ENCODE measurements at places on chromosomes 16 and 17.

- DNase-seq = no peak
Observed at GRCh38 chr17:82841921-82842596, 2.2 kb upstream of the ZNF750 start.

DNA sequence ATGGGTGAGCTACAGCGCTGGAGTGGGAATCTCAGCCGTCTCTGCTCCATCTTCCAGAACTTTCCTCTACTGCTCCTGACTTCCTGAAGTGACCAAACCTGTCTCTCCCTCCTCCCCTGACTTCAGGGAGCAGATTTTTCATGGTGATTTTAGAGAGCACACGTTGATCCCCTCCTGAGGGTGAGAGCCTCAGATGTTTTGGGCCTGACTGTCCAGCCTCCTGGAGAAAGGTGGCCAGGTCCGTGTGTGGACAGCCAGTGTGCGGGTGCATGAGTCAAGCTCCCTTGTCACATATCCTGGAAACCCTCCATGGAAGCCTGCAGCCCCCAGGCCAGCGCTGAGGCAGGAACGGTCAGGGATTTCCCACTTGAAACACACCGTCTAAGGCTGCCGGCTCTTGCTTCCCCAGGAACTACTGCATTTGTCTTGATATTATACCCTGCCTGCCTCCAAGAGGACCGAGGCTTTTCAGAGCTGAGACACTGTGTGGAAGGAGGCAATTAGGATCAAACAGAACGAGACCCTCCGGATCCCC lies 143.1 kb downstream of the CMIP start:
- no peak for DNase-seq

DNA sequence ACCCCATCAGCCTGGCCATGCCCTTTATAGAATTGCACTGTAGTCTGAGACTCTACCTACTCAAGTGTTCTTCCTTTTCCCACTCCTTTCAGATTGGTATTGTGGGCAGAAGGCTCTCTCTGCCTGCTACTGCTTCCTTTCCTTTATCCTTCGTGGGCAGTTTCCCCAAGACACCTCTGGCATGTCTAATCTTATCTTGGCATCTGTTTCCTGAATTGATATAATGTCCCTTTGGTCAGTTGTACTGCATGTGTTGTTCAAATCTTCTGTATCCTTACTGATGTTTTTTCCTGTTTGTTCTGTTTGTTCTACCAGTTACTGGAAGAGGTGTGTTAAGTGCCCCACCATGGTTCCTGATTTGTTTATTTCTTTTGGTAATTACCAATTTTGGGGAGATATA lies 29.5 kb upstream of the MSI2 start:
- DNase-seq = no peak

DNA sequence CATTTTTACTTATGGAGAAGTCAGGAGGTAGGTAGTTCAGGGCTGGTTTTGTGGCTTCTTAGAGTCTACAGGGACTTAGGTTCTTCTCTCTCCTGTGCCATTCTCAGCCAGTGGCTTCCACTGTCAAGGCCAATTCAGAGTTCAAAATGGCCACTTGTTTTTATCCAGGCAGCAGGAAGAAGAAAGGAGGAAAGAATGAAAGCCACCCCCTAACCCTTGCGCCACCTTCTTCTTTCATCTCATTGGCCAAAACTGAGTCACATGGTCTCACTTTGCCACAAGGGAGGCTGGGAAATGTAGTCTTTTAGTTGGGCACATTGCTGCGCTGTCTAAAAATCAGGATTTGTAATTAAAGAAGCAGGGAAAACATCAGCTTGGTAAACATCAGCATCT lies 60.8 kb upstream of the MED9 start:
- no peak for DNase-seq

- DNase-seq = no peak
Observed at GRCh38 chr16:12754824-12755543, 48.7 kb downstream of the CPPED1 start.

GRCh38 chr17:77646046-77646430 lies 312.5 kb upstream of the TNRC6C start:
- DNase-seq = no peak

DNA sequence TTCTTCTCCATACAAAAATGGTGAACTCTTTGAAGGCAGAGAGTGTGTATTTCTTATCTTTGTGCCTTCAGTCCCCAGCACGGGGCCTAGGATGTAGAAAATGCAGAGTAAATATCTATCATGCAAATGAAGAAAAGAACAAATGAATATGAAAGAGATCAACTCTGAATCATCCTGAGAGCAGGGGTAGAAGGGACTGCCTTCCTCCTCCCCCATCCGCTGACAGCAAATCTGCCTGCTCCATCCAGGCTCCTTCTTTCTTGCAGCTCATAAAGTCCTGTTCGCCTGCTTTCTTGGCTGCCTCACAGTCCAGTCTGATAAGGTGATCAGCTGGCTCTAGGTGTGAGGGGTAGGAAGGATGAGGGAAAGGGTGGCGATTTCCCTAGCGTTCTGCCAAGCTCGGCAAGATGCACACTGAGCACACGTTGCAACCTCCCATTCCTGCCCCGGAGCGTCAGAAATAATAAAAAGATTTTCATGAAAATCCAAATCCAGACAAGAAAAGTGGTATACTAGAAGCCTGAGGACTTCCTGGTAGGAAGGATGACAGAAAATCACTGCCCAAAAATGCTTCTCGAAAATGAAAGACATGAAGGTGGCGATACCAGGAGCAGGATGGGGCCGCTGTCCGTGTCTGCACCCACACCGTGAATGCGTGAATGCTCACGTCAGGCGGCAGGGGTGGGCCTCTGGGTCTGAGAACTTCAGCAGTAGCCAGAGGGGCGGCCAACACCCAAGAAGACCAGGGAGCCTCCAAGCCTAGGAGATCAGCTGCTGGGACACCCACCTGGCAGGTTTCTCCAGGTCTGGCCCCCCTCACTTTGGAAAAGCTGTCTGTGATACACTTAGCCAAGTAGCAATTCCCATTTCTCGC lies 67.1 kb downstream of the VPS53 start:
- no peak for DNase-seq

GRCh38 chr16:11131706-11132105 lies 124.3 kb downstream of the SOCS1 start:
- DNase-seq = no peak

DNA sequence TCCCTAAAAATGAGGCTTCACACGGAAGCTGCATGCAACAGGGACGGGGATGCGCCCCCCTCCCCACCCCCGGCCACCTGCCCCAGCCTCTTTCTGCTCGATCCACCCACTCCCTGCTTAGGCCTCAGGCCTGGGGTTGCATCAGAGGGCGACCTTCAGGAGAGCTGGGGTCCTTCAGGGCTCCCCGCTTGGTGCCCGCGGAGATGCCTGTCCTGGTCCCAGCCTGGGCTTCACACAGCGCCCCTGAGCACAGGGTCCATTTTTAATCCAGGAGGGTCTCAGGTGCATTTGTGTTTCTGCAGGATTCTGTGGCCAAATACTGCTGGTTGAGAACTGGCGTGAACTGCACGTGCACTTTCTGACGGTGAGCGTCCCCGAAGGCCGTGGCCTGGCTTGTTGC lies 7.4 kb upstream of the APRT start:
- no peak for DNase-seq

GRCh38 chr16:3992297-3993051 lies 112.0 kb upstream of the CREBBP start:
- no peak for DNase-seq

- no peak for DNase-seq
Observed at GRCh38 chr17:47733674-47734410, 806 bp downstream of the TBX21 start.

GRCh38 chr17:82385559-82386254 lies 14.1 kb downstream of the UTS2R start:
- no peak for DNase-seq

DNA sequence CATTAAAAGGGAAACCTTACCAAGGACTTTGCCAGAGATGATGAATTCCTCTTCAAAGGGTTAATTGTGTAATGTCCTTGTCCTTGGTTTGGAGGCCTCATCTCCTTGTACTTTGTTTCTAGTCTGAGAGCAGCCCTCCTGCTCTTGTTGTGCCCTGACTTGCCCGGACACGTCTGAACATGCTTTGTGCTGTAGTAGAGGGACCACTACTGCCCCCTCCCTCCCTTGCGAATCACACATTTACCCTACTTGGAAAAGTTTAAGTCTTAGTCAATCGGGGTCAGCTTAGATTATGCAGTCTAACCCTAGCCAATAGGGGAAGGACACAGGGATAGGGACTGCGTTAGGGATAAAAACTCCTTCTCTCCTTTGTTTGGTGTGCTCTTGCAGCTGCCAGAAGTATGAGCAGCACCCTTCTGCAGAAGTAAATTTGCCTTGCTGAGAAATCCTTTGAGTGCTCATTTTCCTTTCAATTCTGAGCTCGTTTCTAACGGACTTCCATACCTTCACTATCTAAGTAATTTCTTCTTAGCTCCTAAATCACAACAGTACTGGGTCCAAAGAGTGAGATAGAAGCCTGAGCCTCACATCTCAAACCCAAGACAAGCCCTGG lies 26.4 kb upstream of the CLEC3A start:
- no peak for DNase-seq

- no peak for DNase-seq
Observed at GRCh38 chr17:77634710-77635109, 323.8 kb upstream of the TNRC6C start.

- no peak for DNase-seq
Observed at GRCh38 chr16:22217890-22218730, 12.0 kb downstream of the EEF2K start.

DNA sequence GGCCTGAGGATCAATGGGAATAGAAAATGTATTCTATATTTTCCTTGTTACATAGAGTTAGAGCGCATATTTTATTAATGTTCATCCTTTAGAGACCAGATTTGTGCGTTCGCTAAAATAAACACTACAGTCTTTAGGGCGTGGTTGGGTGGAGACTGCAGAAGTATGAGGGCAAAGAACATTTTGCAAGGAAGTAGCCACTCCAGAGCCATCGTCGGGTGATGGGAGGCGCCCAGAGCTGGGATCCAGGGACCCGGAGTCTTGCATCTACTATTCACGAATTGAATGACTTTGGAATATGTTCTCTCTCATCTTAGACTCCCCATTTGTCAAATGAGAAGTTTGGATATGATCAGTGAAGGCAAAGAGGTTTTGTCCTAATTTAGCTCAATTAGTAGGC lies 154.2 kb upstream of the IRX6 start:
- DNase-seq = no peak

GRCh38 chr16:19472482-19472881 lies 49.4 kb downstream of the GDE1 start:
- DNase-seq = no peak

- peak; percentile 62 for DNase-seq
Observed at GRCh38 chr17:4498461-4499397, at the start of gene SPNS2. Gene SPNS2 (plus strand): TSS chr17:4498881. CDS start chr17:4499048, 167 bp downstream.

DNA sequence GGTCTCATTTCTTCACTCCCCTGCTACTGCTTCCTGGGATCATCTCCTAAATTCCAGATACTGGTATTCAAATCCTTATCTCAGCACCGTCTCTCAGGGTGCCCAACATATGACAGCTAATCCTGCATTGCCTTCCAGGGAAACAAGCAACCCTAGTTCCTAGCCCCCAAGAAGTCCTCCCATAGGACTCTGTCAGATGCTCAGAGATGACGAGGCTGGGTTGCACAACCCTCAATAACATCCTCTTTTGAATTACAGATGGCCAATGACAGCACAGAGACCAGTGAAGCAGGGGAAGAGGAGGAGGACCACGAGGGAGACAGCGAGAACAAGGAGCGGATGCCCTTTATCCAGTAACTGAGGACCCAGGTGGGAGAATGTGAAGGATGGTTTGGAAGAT lies 45.0 kb upstream of the CLEC3A start:
- no peak for DNase-seq

- DNase-seq = no peak
Observed at GRCh38 chr16:3689731-3690130, 27.6 kb downstream of the TRAP1 start.

GRCh38 chr16:67163164-67163998 lies 1.2 kb upstream of the HSF4 start:
- DNase-seq = no peak

GRCh38 chr17:17491546-17491988 lies 4.6 kb downstream of the RASD1 start:
- no peak for DNase-seq

DNA sequence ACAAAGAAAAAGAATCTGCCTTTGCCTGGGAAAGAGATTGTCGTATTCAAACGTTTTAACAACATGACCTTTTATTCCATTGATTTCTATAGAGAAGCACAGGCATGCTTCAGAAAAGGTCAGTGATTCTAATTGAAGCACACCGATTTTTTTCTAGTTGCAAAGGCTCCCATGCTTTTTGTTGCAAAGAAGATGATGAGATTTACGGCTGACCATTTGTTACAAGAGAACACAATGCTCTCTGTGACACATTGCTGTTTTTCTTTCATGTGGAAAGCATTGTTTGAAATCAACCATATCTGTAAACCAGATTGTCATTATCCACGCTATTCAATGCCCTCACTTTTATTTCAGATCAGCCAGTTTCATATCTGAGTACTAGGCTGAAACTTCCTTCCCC lies 99.8 kb downstream of the NLK start:
- no peak for DNase-seq

- no peak for DNase-seq
Observed at GRCh38 chr17:73412914-73413313, 101.1 kb upstream of the CDC42EP4 start.

GRCh38 chr17:81396722-81397313 lies 1.6 kb downstream of the BAHCC1 start:
- DNase-seq = no peak

GRCh38 chr16:77951788-77952187 lies 70.6 kb upstream of the CLEC3A start:
- no peak for DNase-seq

GRCh38 chr17:48014595-48015111 lies 22.9 kb downstream of the COPZ2 start:
- no peak for DNase-seq

GRCh38 chr17:80922580-80923160 lies 69.0 kb upstream of the CHMP6 start:
- no peak for DNase-seq

DNA sequence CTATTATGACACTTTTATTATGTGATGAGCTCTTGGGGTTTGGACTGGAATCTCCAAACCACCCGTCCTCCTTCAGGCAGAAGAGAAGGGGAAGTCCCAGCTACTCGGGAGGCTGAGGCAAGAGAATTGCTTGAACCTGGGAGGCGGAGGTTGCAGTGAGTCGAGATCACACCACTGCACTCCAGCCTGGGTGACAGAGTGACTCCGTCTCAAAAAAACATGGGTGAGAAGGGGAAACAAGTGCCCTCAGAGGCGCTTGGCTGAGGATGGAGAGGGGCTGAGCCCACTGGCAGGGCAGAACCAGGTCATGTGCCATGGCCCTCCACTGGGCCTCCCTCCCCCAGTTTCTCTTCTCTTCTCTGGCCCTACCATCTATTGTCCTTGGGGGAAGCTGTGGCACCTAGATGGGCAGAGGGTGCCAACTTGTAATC lies 120.9 kb upstream of the SMURF2 start:
- no peak for DNase-seq

DNA sequence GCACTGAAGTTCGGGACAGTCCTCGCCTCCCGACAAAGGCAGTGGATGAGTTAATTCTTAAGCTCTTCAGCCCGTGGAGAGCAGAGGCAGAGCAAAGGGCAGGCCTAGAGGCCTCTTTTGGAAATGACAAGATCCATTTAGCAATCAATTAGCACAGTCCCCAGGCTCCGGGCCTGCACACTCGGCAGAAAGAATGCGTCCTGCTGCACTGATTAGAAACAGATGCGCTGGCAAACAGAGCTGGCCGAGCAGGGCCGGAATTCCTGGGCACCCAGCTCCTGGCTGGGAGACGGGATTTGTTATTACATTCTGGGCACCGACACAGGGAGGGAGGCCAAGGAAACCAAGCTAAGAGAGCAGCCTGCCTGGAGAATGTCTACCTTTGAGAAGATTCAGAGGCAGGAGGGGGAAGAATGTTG lies 162.9 kb downstream of the COPRS start:
- no peak for DNase-seq

GRCh38 chr17:57925361-57925990 lies 29.7 kb downstream of the CUEDC1 start:
- no peak for DNase-seq

GRCh38 chr17:81090361-81091136 lies 55.6 kb downstream of the BAIAP2 start:
- no peak for DNase-seq
